ENCODE measurements at places on chromosomes 1 and 21.

GRCh38 chr21:45550522-45551210, 8.4 kb upstream of the SLC19A1 start:
- peak; percentile 13 for DNase-seq

- DNase-seq: peak; percentile 67
Observed at GRCh38 chr1:58456470-58456869, 90.1 kb downstream of the OMA1 start.

DNA sequence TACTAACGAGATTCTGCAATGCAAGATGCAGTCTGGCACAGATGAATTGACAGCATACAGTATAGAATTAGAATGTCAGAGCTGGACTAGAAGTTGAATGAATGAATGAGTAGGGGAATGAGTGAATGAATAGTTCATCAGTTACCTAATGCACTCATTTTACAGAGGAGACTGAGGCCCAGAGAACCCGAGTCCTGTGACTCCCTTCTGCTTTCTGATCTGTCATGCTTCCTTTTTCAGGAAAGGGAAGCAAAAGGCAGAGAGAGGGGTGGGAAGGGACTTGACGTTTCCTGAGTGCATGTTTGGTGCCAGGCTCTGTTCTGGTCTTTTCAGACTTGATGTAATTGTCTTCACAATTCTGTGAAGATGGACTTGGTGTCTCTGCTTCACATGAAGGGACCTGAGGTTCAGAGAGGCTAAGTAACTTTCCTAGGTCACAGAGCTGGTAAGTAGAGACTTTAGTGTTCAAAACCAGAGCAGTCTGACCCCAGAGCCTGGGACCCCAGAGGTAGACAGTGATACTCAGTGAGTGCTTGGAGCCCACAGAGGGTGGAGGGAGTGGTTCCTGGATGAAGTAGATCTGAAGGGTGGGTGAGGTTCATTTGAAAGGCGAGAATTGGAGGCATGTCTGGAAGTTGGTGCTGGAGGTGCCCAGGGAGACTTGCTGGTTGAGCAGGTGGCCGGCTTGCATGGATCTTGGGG, 8.0 kb upstream of the MEX3A start:
- DNase-seq: no peak

DNA sequence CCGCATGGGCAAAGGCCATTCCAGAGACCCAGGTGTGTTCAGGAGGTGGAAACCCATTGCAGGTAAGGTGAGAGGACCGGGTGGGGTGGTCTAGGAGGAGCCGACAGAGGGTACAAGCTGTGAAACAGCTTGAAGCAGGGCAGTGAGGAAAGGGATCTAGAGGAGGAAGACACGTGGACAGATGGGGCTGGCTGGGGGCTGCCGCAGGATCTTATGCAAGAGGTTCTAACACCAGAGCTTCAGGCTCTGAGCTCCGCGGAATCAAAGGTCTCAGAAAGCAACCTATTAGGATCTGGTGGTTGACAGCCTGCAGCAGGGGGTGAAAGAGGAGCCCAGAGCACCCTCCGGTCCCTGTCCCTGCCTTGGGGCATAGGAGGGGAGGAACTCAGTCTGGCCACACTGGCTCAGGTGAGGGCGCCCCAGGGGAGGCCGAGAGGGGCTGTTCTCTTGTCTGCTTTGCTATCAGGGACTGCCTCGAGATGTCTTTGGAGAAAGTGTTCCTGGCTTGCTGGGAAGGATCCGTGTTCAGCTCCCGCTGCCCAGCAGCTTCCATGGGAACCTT, 1.9 kb downstream of the TFF1 start:
- no peak for DNase-seq
